ENCODE measurements at places on chromosomes 6 and 20.

DNA sequence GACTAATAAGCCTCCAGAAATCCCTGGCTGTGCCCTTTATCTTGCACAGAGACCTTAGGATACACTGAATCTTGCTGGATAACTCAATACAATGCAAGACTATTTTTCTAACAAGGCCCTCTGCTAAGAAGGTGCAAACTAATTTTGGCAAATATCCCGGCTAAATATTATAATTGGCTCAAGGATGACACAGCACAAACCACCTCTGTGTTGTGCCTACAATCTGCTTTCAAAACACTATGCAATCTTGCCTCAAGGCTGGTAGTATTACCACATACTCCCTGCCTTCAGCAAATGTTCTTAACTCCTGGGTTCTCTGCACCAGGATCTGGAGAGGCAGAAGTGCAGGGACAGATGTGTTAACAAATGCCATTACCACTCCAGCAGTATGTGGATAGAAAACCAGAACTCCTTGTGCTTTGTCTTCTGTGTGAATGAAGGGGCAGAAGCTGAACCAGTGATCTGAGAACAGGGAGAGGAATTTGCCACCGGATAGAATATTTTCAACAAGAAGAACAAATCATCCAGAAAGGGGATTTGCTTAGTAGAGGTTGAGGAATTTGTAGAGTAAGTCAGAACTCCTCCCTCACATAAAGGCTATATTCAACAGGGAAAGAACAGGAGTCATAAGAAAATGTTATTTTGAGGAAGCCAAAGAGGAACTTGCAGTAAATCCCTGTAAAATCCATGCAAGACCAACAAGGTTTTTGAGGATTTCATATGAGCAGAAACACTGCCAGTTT lies 74.1 kb upstream of the SLC4A11 start:
- no peak for DNase-seq

- no peak for DNase-seq
Measured at GRCh38 chr6:51396583-51396982, 577.9 kb downstream of the TFAP2B start.

DNA sequence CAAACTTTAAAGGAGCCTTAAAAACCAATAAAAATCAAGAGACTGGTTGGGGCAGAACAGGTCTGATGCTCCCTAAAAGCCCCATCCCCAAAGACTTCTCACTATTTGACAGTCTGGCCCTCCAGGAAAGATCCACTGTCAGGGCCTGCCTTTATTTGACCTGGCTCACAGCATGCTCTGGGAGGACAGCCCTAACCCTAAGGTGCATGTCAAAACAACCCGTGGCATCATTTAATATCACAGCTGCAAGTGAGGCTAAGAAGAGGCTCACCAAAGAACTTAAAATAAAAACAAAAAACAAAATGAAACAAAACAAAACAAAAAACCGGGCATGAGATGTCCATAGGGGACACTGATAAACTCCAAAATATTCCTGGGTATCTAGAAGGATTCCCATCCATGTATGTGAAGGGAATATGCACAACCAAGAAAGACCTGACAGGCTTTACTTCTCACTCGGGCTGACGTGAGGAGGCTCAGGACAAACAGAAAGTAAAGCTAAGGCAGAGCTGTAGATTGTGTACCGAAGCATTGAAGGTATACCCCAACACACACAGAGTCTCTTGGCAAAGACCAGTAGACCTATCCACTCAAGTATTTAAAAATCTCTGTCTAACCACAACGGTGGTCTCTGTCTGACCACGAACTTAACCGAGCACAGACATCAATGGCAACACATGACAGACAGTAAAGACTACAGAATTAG lies 57.3 kb downstream of the AHI1 start:
- no peak for DNase-seq

- no peak for DNase-seq
Measured at GRCh38 chr20:49470922-49471321, 11.5 kb downstream of the KCNB1 start.

- no peak for DNase-seq
Measured at GRCh38 chr20:62374331-62375152, 7.4 kb upstream of the LAMA5 start.

DNA sequence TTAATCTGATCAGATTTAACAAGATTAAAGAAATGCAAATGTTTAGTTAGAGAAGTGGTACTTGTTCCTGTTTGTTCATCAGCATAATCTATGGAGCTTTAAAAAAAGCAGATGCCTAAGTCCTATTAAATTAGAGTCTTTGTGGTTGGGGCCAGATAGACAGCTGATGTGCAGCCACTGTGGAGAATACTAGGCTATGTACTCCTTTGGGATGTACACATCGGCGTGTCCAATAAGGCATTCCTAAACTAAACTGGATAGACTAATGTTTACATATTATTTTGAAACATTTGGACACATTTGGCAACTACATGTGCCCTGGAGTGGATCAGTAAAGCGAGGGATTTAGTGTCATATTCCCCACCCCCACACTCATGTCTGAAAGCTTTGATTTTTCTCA lies 459.5 kb downstream of the LMBRD1 start:
- DNase-seq, result no peak

DNA sequence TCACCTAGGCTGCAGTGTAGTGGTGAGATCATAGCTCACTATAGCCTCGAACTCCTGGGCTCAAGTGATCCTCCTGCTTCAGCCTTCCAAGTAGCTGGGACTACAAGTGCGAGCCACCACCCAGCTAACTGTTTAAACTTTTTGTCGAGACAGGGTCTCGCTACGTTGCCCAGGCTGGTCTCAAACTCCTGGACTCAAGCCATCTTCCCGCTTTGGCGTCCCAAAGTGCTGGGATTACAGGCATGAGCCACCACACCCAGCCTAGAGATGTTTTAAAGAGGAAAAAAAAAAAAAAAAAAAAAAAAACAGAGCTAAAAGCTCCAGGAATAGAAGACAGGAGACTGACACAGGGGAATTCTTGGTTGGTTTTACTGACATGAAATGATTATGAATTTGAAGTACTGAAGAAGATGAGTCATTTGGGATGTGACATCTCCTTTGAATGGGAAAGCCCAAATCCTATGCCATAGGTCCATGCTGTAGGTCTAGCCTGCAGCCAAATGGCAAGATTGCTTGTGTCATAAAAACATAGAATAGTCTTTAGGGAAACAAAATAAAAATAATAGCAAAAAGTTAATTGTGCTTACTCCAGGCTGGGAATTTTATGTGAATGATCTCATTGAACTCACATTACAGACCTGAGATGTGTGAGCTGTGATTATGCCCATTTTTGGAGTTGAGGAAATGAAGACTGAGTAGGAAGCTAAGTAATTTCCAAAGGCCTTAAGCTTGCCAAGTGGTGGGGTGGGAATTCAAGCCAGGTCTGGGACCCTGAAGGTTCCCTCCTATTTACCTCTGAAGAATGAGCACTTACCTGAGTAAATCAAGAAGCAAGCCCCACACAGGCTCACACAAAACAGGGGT lies 24.3 kb upstream of the NHSL1 start:
- DNase-seq, result no peak

- no peak for DNase-seq
Measured at GRCh38 chr6:149458196-149458595, 26.6 kb downstream of the ZC3H12D start.

- no peak for DNase-seq
Measured at GRCh38 chr6:156167625-156168071, 609.5 kb upstream of the ARID1B start.

DNA sequence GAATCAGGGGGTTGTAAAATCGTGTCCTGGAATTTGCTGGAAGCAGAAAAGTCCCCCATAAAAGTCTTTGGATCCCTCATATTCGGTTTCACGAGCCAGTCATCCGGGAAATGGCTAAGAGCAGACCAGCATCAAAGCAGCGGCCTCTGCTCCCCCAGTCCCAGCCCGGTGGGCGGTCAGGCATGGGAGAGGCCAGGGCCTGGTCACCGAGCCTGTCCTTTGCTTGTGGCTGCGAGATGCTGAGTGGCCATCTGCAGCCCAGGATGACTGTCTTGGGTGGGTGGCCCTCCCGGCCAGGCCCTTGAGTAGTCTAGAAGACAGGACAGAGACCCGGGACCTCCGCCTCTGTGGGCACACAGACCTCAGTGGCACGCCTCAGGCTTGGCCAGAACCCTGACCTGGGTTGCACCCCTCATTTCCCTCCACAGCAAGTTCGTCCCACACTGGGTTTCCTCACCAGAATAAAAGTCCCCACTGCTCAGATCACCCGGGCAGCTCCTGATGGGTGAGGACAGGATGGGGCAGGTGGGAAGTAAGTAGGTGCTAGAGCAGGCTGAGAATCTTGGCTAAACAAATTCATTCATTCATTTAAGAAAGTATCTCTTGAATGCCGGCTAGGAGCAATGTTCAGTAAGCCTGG lies 172.1 kb downstream of the BMP7 start:
- DNase-seq, result no peak

DNA sequence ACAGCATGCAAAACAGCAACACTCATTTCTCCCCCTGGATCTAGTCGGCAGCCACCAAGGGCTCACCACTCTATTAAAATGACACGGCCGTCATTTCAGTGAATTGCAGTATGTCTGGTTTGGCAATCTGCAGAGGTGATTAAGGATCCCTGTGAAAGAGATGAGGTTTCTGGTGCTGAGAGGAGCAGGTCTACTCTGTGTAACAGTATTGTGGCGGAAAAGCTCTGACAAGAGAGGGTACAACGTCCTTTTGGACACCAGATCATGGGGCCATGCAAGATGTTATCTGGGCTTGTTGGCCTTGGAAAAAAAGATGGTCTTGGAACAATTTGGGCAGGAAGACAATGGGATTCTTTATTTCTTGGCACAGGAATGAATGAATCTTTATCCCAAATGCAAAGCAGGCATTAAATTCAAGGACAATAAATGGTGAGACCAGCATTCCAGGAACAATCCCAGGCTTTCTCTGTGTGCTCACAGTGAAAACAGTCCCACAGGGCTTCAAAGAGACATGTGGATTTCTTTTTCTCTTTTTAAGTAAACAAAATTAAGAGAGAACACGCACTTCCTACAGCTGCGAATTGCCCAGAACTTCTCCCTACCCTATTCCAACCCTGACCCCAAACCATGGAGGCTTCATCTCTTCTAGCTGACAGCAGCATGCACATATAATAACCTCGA lies 33.7 kb upstream of the ADGRF1 start:
- no peak for DNase-seq

GRCh38 chr20:33559212-33559611 lies 69.3 kb downstream of the CBFA2T2 start:
- DNase-seq, result no peak

DNA sequence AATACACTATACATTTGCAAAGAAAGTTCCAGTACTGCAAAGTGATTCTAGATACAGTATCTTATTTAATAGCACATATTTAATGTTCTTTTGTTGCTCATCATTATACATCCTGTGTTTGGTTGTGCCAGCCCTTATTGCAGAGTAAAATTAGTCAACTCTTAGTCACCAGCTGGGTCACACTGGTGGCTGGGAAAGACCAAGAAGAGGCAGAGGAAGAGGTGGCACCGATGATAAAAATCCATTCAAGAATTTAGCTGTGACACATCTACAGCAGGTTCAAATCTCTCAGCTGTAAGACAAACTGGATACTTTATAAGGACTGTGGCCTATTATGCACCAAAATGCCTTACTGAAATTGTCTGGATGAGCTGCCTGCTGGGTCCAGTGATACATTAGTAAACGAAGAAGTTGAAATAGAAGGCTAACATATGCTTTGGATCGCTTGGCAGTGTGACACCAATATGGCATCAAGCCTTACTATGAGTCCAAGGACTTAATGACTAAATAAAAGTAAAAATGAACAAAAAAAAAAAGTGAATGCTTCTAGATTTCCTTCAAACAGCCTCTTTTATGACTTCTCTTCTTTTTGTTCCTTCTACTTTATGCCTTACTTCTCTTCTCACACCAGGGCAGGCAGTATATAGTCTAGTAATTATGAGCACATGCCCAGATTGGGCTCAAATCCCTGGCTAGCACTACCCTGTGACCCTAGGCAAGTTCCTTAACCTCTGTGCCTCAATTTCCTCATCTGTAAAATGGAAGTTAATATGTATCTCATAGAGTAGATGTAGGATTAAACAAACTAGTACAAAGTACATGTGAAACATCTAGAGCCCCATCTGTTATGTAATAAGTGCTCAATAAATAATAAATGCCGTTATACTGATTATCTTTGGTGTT lies 29.4 kb upstream of the RNF8 start:
- no peak for DNase-seq

DNA sequence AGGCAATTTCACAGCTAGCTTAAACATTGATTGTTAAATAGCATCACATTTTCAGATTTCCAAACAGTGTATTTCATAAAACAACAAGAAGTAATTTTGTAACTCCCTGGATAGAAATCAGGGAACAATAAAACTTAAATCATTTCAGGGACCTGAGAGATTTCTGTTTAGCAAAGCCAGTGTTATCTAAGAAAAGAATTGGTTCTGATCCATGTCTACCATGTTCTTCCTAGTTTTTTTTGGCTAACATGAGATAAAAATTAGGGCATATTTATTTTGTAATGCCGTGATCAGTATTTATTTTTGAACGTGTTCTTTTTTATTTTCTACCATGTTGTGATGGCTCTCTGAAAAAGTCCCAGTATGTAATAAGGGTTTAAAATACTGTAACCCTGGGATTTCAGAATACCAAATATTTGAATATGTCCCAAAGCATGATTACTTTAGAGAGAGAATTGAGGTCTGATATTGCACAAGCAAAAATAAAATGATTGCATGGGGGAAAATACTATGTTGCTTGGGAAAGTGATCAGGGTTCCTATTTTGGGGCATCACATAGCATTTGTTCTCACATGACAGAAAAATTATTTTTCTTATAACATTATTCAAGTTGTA lies 188.7 kb upstream of the CEP162 start:
- no peak for DNase-seq

DNA sequence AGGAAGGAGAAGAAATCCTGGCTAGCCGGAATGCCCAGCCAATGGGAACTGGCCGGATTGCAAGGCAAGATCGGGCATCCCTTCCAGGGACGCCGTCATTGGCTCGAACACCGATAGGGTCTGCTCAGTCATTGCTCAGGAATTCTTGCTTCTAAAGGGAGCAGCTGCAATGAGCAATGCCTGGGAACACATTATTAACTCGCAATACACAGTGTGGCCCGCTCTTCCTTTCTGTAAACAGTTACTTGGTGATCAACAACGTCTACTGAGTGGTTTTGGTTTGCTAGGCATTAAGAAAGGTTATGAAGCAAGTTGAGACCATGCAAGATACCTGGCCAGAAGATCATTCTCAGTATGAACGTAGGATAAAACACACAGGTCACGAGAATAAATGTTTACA lies 165.4 kb upstream of the CITED2 start:
- no peak for DNase-seq

GRCh38 chr6:39561536-39562266 lies 163.5 kb downstream of the KIF6 start:
- no peak for DNase-seq

DNA sequence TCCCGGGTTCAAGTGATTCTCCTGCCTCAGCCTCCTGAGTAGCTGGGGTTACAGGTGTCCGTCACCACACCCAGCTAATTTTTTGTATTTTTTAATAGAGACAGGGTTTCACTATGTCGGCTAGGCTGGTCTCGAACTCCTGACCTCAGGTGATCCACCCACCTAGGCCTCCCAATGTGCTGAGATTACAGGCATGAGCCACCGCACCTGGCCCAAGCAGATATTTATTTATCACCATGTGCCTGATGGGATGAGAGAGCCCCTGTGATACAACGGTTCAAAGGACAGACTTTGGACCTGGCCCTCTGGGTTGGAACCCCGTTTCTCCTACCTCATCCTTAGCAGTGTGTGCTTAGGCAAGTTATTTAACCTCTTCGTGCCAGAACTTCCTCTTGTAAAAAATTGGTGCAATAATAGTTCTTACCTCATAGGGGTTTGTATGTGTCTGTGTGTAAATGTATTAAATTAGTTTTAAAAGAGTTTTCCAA lies 19.2 kb upstream of the STK38 start:
- DNase-seq, result no peak
